Activated CD4-positive, alpha-beta T cell treated with anti-CD3 and anti-CD28 coated beads, Interleukin-2, amount 10 ng/mL, durations not matched to agents 24 days and 14 days (primary cell): ENCODE measurements at places on chromosomes 6 and 20. TPM values are rescaled to one million over a fixed set of nuclear protein-coding genes. Genes with fewer than 3 reads are reported as not detected.

ZNF831 gene
- total RNA-seq, result 3.1 and 3.4 TPM in 2 replicates

DNA sequence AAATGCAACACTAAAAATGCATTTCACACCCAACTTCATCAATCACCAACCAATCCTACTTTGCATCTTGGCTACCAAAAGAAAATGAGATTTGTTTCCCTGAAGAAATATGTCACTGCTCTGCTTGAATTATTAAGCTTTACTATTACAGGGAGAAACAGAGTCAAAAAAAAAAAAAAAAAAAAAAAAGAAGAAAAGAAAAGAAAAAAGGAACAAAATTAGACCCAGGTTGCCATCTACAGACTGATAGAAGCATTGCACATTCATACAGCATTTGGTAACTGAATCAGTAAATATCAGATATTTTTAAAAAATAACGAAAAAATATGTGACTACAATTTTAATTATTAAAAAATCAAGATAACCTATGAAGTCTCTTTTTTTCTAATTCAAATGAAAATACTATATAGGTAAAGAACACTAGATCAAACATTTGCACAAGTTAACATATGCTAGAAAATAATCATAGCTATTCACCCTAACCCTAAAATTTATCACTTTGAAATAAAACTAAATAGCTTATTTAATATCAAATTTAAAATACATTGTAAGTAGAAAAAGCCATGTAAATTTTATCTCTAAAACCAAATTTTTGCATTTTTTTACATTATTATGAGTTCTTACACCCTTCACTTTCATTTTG, 83.3 kb downstream of the DCDC2 start:
- no peak for DNase-seq

DNA sequence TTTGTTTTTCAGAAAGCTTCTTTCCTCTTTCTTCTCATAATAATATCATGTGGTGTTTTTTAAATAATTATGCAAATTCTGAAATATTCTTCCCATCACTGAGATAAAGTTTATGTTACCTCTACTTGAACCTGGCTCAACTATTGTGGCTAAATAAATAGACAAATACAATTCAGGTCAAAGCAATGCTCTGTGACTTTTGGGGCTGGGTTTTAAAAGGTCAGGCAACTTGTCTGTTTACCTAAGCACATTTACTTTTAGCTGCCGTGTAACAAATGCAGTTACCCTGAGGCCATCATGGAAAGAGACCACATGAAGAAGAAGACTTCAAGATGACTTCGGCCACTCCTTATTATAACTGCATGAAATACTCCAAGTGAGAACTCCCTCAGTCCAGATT, 33.7 kb upstream of the MEI4 start:
- DNase-seq, result no peak

GRCh38 chr6:23498013-23498412, 628.0 kb upstream of the NRSN1 start:
- DNase-seq, result no peak

GDAP1L1 gene
- not detected in 2 replicates for total RNA-seq

- no peak for DNase-seq
Observed at GRCh38 chr6:2118136-2118535, 127.3 kb downstream of the GMDS start.

DNA sequence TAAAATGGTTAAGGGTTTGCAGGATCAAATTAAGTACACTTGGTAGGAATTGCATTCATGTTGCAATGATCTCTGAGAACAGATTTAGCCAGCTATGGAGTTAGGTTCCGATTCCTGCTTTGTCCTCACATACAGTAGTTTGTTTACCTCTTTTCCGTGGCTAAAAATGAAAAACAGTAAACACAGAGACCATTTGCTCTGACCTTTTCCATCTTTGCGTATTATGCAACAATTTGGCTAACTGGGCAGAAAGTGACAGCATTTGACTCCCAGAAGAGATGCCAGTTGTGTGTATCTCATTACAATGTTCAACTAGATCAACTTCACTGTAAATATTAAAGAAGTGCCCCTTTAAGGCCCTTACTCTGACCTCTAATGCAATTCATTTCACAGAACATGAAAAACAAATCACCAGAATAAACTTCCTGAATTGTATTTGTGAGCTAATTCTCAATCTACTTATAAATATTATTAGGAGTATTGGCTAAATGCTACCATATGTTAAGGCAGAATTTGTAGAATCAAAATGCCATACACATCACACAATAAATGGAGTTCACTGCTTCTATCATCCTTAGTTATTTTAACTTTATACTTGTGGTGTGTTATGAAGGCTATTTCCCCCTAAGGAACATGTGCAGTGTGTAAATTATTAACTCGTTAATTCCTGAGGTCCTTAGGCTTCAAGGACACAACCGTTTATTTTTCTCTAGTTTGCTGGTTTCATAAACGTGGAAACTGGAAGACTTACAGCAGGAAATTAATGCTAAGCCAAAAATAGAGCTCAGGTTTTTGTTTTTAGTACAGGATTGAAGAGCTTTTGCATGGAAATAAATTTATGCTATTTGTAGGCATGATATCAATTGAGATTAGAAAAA, 380.7 kb upstream of the CITED2 start:
- DNase-seq, result no peak

- no peak for DNase-seq
Observed at GRCh38 chr6:67881706-67882065, 753.4 kb upstream of the ADGRB3 start.

OVOL2 gene
- not detected in 2 replicates for total RNA-seq

GRCh38 chr20:46520540-46520939, 7.2 kb upstream of the ZNF334 start:
- DNase-seq, result no peak

GRCh38 chr6:38264605-38265004, 375.1 kb downstream of the BTBD9 start:
- DNase-seq, result no peak

GRCh38 chr6:144675231-144675861, 390.2 kb downstream of the UTRN start:
- peak; percentile 80 for DNase-seq

PROCR gene
- total RNA-seq, result 0.24 and 0.84 TPM in 2 replicates

DNA sequence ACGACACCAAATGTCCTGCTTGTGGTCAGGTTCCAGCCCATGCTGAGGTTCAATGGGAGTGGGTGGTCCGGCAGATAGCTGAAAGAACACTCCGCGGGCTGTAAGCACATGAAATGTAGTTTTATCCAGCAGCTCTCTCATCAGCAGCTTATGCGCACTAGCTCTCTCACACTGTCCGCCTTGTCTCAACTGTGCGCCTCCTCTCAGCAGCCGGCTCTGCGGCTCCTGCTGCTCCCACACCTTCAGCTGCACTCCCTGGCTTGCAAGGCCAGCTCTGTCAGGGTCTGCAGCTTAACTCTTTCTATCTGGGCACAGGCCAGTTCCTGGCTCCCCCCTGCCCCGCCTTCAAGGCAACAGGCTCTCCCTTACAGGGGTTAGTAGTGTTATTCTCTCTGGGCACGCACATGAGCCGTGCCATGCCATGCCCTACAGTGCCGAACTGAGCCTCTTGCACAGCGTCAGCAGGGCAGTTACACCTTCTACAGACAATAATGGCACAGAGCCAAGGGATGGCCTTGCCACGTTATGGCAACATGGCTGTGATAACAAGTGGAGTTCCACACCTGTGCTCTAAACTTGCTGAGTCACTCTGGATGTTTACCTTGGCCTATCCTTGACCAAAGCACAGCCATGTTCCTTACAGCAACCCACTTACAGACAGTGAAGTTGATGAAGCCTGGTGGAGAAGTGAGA, 84.0 kb upstream of the LRFN2 start:
- DNase-seq, result no peak

PM20D2 gene
- 18.3 and 18.9 TPM in 2 replicates for total RNA-seq

GRCh38 chr6:89483111-89483720, 50.3 kb downstream of the ANKRD6 start:
- DNase-seq, result no peak

RPS21 gene
- total RNA-seq, result 2,091 and 2,109 TPM in 2 replicates

SYTL3 gene
- 102 and 106 TPM in 2 replicates for total RNA-seq

SLC16A10 gene
- 4.2 and 5.1 TPM in 2 replicates for total RNA-seq
